ENCODE measurements at places on chromosomes 2 and 18.

GRCh38 chr2:60551240-60552077 lies 2.0 kb downstream of the BCL11A start:
- no peak for DNase-seq

DNA sequence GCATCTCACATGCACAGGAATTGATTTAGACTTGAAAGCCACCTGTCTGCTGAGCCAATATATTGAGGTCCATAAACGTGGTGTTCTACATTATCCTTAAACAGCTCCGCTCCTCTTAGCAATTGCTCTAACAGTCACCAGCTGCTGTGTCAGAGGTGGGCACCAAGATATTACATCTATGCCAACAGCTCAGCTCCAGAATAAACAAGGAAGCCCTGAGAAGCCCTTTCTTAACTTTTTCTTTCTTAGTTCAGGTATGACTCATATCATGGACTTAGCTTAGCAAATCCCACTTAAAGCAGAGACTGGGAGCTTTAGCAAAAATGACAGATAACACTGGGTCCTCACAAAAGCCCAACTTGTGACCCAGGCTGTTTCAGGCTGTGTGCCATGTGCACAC lies 436.6 kb downstream of the IRS1 start:
- DNase-seq, result no peak

DNA sequence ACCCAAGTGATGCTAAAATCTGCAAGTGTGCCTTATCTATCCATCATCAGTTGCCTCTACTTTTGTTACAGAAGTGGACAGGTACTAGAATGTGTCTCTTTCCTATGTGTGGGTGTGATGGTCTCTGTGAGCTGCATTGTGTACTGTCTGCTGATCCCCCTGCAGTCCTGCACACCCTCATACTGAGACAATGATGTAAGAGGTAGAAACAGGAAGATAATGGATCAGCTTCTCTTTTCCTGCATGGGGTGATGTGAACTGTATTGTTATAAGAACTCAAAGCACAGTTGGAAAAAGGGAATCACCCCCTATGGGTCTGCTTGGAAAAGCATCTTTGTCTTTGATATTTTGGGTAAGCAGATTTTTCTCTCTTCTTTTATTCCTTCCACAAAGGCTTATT lies 537.6 kb upstream of the CDH2 start:
- no peak for DNase-seq

- DNase-seq, result no peak
These were observed 328.2 kb upstream of the MEX3C start for GRCh38 chr18:51525453-51526225.

- no peak for DNase-seq
These were observed 20.6 kb downstream of the TEX44 start for GRCh38 chr2:231613331-231613662.

DNA sequence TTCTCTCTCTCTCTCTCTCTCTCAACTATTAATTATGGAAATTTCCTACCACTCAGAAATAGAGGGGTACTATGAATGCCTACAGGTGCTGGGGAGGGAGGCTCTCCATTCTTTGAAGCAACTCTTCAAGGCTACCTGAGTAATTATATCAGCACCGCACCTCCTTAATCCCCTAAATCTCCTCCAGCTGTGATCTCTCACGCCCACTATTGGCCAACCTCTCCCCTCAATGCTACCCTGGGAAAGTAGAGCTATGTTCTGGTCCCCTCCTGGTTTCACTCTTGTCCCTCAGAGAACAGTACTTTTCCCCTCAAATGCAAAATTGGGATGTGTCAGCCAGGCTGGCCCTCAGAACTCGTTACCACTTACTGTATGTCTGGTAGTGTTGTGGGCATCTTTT lies 1.6 kb downstream of the MOCOS start:
- DNase-seq, result no peak

DNA sequence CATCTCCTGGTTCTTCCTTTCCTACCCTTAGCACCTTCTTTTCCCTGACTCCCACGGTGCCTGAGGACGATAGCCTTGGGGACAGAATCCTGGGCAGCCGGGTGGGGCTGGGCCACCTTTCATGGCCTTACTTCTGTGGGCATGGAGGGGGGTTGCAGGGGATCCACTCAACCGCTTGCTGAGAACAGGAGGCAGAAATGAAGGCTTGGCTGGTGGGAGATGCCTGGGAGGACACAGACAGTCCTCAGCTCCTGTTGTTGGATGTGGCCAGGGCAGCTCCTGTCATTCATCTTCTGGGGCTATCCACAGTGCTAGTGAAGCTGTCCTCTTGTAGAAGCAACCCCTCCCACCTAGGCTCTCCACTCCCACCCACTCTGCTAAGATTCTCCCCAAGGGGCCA lies 95.5 kb upstream of the CELF4 start:
- no peak for DNase-seq

GRCh38 chr2:44116319-44116718 lies 52.4 kb upstream of the PPM1B start:
- DNase-seq, result no peak

DNA sequence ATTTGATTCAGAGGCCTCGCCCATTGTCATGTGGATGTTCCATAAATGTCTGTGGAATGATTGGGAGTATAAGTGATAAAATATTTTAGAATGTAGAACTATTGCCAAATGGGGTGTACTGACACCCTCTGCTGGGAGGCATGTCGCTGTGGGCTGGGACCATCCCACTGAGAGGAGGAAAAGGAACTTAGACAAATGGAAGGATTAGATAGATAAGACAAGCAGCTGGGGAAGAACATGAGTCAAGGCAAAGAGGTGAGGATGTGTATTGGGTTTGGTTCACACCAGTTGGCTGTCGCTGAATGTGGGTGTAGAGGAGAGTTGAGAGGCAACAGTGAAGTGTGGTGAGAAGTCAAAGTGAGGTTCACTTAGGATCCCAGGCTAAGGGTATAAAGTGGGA lies 4.0 kb downstream of the C2orf74 start:
- DNase-seq, result no peak

- DNase-seq, result no peak
These were observed 11.2 kb downstream of the ITSN2 start for GRCh38 chr2:24349097-24349496.

DNA sequence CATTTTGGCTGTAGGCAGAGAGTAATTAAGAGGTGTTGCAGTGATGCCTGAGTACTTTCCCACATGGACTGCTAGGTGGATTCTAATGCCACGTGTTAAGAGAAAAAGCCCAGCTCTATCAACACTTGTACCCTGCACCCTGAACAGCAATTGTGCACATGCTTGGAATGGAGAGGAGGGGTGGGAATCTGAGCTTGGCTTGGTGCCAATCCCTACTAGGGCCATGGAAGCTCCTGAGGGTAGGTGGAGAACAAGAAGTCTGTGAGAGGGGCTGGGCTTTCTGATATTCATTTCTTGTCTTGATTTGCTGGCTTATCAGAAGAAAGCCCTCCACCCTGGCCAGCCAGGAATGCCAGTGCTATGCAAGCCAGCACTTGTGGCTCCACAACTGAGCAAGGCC lies 292.2 kb downstream of the KCNS3 start:
- no peak for DNase-seq

GRCh38 chr2:72292433-72292832 lies 144.8 kb upstream of the CYP26B1 start:
- no peak for DNase-seq

DNA sequence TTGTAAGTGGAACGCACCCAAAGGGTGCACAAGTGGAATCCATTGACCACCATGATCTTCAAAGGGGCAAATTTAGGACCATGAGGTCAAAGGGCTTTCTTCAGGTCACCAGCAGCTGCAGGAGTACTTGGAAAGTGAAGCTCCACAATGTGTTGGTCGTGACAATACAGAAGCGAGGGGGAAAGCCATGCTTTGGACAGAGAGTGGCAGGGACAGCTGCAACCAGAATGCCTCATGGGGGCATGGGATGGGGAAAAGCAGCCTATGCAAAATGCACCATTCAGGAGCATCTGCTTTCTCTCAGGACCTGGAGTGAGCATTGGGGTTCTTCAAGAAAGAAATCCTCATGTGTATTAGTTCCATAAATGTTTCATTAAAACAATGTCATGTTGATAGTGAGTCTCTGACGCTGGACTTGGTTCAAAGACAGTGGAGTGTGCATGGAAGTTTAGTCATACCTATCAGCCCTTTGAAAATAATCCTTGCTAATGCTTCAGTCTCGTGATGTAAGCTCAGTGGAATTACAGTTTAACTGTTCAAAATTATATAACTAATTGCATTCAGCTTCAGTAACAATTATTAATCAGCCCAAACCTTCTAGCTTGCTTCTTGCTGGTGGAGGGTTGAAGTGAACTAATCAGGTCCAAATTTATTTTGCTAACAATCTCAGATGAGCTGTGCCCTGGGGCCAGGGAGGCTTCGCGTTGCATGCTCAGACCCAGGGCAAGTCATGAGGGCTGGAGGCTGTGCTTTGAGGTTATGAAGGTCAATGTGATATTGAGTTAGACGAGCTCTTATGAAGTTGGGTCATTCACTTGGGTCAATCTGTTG lies 41.6 kb downstream of the ACKR3 start:
- DNase-seq, result no peak

- DNase-seq, result no peak
These were observed 218.8 kb downstream of the CYP26B1 start for GRCh38 chr2:71928734-71929481.

GRCh38 chr2:230343747-230344146 lies 16.8 kb downstream of the SP140L start:
- no peak for DNase-seq

- DNase-seq, result peak; percentile 37
These were observed 468.2 kb downstream of the EPHA4 start for GRCh38 chr2:221103930-221104329.

GRCh38 chr18:26714739-26715138 lies 150.8 kb downstream of the AQP4 start:
- no peak for DNase-seq

GRCh38 chr2:205245001-205245400 lies 437.3 kb upstream of the NRP2 start:
- DNase-seq, result no peak

DNA sequence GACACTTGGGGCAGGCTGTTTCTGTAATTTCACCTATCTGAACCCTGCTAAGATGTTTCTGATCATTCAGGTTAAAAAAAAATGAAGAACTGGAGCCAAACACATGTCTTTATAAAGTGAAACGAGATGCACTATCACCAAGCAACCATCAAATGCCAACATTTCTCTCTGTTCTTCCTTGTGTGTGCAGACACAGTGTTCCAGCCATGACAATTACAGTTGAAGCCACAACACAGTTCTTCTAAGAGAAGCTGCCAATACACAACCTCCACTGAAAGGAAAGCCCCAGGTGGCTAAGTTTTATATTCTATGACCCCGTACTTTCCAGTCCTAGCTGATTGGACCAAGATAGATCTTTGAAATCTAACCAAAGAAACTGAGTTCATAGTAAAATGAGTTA lies 181.8 kb downstream of the RAD51AP2 start:
- no peak for DNase-seq

DNA sequence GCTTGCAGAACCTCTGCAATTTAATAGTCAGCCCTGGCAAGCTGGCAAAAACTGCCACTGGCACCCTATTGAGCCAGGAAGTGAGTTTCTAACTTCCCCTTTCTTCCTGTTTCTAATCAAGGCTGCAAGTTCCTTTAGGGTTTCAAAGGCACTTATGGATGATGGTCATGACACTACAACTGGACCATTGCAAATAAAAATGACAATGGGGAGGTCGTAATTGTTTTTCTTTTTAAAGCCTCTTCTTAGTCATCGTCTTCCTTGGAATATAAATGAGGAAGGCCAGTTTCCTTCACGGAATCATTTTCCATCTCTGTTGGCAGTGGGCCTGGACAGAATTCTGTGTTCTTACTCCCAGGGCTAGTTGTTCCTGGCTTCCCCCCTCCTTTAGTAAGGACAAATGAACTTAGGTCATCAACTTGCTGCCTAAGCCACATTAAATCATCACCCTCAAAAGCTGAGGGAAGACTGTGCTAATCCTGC lies 35.8 kb downstream of the SH3RF3 start:
- peak; percentile 73 for DNase-seq

DNA sequence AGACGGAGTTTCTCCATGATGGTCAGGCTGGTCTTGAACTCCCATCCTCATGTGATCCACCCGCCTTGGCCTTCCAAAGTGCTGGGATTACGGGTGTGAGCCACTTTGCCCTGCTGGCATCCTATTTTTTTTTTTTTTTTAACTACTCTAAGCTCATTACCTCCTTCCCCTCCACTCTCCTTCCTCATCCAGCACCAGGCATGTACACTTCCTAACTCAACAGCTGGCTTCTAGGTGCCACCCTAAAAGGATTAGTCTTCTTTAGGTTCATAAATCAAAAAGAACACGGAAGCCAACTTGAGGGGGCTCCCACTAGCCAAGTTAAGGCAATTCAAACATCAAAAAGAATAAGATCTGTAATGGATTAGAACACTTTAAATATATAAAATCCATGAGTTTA lies 70.6 kb upstream of the TEX51 start:
- no peak for DNase-seq

GRCh38 chr2:113910110-113910717 lies 20.3 kb downstream of the ACTR3 start:
- no peak for DNase-seq

DNA sequence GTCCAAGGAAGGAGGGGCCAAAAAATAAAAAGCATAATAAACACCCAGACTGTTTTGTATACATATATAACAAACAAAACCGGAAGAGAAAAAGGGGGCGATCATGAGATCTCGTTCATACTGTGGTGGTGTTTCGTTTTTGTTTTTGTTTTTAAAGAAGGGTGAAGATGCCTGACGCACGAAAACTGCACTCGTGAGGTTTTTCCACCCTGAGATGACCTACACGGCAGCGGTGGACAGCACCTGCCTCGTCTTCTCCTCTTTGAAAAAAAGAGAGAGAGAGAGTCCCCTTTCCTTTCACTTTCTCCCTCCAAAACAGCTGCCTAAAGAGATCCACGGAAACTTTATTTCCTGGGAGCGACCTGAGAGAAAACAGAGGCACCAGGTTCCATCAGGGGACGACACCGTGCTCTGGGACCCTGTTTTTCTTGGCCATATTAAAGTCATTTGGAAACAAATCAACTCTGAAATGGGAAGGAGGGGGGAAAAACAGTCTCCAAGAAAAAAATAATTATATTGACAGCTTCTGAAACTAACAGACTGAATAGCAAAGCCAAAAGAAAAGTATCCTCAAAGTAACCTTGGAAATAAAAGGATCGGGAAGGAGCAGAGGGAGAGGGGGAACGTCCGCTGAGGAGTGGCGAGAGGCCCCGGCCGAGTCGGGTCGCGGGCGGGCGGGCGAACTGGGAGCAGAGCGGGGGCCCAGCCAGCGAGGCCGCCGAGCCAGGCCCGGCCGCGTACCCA lies 3.5 kb downstream of the POU3F3 start:
- DNase-seq, result no peak

- no peak for DNase-seq
These were observed 136.6 kb upstream of the RMP24 start for GRCh38 chr18:35835833-35836232.

DNA sequence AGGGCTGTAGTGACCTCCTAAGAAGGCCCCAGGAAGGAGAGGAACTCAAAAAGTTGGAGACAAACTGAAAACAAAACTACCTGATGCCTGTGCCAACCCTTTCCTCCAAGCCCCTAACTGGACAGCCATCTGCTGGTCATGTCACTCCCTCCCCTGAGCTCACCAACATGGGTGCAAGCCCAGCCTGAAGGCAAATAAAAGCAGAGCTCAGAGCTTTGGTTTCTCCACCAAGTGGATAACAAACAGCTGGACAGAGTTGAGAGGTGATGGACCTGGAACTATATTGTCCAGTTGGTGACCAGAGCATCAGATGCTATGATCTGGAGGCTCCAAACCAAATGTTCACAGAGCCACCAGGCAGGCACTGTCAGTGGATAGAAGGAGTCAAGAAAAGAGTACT lies 34.6 kb upstream of the MAL start:
- DNase-seq, result no peak

Measured in tibial artery (tissue), 4 donors.